ENCODE measurements at places on chromosomes 5 and 9. TPM values are rescaled to one million over a fixed set of nuclear protein-coding genes. Genes with fewer than 3 reads are reported as not detected.

Gene HTR1A
- 0.90 TPM for total RNA-seq

Gene SV2C
- total RNA-seq = 6.9 TPM

Gene SPATA31A6
- total RNA-seq = not detected

Gene OCLN
- total RNA-seq = 57.5 TPM

Gene HAPLN1
- 5.5 TPM for total RNA-seq

Gene SPATA31E1
- total RNA-seq = not detected

Gene HMGCS1
- total RNA-seq = 128 TPM

Gene RNF224
- total RNA-seq = 0.36 TPM

Gene PHYHD1
- total RNA-seq = 10.0 TPM

Gene CERT1
- 66.0 TPM for total RNA-seq

Gene PITX1
- total RNA-seq = 6.3 TPM

Gene PIP5KL1
- 5.8 TPM for total RNA-seq

Gene ALDH1B1
- 13.3 TPM for total RNA-seq

Gene BAAT
- 0.53 TPM for total RNA-seq

Gene GTF3C4
- 23.7 TPM for total RNA-seq
